ENCODE measurements at places on chromosomes 11 and 22.

DNA sequence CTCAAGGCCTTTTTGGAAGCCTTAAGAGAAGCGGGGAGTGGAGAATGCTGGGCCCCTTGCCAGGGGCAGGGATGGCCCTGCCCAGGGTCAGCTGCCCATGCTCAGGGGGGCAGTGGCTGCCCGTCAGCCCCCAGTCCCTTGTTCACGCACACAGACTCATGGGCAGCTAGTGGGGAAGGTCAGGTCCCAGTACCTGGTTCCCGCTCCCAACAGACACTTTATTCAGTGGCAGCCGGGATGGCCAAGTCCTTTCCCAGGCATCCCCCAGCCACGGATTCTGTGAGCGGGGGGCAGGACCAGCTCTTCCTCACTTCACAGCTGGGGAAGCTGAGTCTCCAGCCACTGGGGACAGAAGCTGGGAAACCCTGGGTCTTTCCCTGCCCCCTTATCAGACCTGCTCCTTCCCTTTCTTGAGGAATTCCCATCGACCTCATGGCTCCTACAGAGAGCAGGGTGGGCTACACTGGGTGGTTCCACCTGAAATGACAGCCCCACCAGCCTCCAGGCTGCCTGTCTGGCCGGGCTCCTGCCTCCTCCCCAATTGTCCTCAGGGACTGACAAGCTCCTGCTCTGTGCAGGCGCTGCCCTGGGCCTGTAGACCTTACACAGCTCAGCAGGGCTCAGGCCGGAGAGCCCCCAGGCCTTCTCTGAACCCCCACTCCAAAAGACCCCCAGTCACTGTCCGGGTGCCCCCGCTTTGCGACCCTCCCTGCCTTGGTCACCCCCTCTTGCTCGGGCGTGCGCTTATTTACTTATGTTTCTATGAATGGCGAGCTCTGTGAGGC, 61.0 kb upstream of the FGF3 start:
- no peak for DNase-seq

DNA sequence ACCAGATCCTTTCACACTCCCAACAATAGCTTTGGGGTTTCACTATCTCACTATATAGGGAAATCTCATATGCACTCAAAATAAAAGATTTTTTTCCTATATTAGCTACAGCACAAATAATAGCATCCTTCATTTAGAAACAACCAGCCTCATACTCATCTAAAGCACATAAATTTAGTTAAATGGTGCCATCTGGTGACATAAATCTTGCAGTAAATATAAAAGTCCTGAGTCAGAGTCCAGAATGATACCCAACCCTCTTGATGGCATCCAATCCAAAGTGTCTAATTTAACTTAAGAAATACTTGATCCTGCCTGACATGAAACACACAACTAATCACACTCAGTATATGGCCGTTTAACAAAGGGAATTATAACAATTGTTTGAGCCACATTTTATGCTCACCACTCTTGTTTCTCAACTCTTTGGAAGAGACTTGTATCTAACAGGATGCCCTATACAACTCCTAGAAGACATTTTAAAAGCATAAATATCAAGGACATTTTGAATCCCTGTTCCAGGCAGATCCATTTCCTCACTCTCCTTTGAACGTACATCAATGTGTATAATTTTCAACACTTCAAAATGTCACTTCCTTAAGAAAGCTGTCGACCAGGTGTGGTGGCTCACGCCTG, 36.2 kb downstream of the DLG2 start:
- peak; percentile 21 for DNase-seq

GRCh38 chr11:120810251-120810650, 213.7 kb upstream of the TBCEL start:
- DNase-seq: no peak

DNA sequence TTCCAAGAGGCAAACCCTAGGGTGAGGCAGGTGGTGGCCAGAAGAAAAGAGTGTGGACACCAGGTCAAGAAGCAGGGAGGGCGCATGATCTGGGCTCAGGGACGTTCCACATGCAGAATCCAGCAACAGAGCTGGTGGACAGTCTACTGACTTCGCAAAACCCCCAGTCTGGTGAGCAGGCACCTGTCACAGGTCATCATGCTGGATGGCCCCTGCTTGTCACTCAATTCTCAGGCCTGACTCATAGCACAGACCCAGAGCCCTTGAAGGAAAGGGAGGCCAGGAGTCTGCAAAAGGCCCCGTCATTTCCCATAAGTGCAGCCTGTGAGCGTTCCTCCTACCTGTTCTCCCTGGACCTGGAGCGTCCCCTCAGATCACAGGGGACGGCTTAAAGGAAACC, 18.2 kb downstream of the APOL4 start:
- DNase-seq: no peak

- no peak for DNase-seq
These were observed 1.4 kb downstream of the MADD start for GRCh38 chr11:47271328-47271727.

- peak; percentile 56 for DNase-seq
These were observed 121.3 kb downstream of the APOL5 start for GRCh38 chr22:35838855-35839576.

GRCh38 chr11:27201454-27202302, 161.1 kb downstream of the BBOX1 start:
- peak; percentile 96 for DNase-seq

DNA sequence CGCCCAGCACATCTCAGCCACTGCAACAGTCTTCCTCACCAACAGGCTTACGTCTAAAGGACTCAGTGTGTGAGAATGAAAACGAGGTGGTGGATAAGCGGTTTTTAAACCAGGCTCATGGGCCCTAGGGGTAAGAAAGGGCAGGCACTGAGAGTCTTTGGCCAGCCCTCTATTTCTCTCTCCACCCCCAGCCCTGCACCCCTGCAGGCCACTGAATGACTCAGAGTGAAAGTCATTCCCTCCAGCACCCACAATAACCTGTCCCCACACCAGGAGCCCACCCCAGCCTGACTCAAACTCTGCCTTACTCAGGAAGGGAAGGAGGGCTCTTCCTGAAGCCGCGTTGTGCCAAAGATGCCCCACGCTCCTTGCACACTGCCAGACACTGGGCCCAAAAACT, 72.0 kb downstream of the LARGE1 start:
- DNase-seq: no peak

Data from NCI-H2171 (cell line).